ENCODE measurements at places on chromosomes 2 and 18.

DNA sequence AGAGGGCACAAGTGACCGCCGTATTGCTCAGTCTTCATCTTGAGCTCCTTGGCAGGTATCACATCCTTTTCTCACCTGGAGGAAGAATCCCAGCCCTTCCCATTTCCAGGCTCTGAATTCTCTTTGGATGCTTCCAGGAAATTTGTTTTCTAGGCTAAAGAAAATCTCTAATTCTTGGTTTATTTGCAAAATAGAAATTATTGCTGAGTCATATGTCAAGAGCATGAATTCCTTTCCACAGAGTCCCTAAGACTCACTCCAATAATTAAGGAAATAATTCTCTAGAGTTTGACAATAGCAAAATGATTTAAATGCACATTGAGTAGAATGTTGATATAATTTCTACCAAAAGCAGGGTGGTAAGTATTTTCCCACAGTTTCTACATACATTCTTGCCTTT lies 16.3 kb upstream of the CCDC68 start:
- no peak for DNase-seq

DNA sequence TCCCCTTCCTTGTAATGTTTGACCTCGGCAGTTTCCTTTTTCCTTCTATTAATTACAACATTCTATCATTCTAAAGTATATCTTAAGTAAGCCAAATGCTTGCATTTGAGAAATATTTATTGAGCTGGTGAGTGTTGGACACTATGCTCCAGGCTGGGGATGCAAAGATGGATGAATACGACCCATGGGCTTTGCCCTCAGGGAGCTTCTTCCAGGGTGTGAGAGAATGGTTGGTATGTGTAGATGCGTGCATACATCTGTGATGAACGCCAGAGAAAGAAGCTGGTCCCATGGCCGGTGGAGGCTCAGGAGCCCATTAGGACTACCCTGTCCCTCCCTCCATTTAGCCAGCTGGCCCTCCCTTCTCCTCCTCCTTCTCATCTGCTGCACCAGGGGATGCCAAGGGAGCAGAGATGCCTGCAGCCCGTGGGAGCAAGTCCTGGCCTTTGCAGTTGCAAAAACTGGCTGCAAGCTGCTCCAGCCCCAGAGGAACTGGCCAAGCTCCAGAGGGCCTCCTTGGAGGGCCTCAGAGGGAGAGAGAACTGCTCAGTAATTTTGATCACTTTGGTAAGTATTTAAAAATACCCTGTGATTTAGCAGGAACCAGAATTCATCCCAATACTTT lies 65.7 kb upstream of the FOSL2 start:
- no peak for DNase-seq

GRCh38 chr2:37453027-37453426 lies 108.6 kb downstream of the QPCT start:
- DNase-seq, result no peak

DNA sequence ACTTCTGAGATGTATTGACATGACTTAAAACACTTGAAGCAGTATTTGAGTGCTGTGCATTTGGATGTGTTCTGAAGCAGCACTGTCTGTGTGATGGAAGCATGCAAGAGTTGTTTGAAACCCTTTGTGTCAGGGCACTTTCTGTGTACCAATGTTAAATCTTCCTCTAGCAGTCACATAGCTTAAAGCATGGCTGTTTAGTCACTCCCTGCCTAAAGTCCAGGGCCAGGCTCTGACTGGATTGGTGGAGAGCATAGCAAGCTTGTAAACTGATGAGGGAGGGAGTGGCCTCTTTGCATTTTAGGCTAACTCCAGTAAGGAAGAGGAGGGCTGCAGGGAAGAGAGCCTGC lies 73.5 kb downstream of the MYO1B start:
- no peak for DNase-seq

DNA sequence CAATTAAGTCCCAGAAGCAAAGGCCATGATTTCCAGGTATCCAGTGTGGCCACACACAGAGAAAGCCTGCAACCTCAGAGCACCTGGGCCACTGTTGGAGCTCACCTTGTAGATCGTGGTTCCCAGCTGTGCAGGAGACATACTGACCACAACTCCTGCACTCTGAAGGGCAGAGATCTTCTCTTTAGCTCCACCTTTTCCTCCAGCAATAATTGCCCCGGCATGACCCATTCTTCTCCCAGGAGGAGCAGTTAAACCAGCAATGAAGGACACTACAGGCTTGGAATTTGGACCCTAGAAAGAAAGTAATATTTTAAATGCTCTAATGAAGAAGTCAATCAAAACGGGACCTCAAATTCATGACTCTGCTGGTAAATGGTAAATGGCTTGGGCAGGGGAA lies 33.8 kb downstream of the SUCLG1 start:
- DNase-seq, result no peak
